Activated CD8-positive, alpha-beta memory T cell treated with anti-CD3 and anti-CD28 coated beads, Interleukin-2, amount 10 ng/mL, durations not matched to agents 7 days and 5 days (primary cell): ENCODE measurements at places on chromosomes 5 and 9. TPM values are rescaled to one million over a fixed set of nuclear protein-coding genes. Genes with fewer than 3 reads are reported as not detected.

DNA sequence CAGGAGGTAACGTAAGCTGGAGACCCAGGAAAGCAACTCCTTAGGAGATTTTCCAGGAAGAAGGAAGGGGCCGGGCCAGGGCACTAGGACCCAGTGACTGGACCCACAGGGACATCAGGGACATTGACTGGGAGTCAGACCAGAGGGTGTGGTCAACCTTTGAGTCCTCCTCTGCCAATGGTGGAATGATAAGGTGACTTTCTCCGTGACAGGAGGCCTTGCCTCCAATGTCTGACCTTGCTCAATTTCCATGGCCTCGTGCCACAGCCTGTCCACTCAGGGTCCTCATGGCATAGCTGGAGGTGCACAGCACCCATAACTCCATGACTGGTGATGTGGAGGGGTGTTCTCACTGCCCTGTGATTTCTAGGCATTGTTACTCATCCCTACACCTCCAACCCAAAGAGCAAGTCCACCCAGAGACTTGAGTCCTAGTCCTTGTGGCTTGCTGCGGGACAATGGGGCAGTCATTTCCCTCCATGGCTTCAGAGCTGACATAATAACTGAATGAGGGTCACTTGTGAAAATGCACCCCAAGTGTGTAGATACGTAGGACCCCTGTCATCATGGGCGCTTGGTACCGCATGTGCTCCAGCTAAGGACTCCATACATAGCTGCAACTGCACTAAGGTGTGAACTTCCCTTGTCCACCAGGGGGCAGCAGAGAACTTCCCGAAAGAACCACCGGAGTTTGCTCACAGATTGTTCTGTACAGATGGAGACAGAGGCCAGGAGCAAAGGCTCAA, 4.1 kb upstream of the AMBP start:
- H3K36me3 ChIP-seq, result no peaks in the 10 kb centered on the region
- peaks cover 3% of the 10 kb centered on the region for H3K27me3 ChIP-seq
- peak; percentile 86 for DNase-seq
- H3K27ac ChIP-seq, result no peak overlapping the region
- no peak overlapping the region for H3K4me3 ChIP-seq

Gene PAPPA
- not detected for total RNA-seq

Gene PCDHGB3
- 0.09 TPM for total RNA-seq

DNA sequence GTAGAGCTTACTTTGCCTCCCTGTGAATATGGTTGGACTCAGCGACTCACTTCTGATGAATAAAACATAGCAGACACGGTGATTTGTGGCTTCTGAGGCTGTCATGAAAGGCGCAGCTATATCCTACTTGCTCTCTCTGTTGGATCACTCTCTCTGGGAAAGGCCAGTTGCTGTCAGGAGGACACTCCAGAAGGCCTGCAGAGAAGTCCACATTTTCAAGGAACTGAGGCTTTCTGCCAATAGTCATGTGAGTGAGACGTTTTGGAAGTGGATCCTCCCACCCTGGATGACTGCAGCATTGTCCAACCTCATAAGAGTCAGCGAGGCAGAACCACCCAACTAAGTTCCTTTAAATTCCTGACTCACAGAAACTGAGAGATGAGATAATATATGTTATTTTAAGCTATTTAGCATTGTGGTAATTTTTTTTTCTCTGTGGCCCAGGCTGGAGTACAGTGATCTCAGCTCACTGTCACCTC, 156.0 kb upstream of the MAST4 start:
- H3K4me1 ChIP-seq, result peaks cover 3% of the 10 kb centered on the region
- H3K27me3 ChIP-seq, result peaks cover 3% of the 10 kb centered on the region
- H3K36me3 ChIP-seq, result no peaks in the 10 kb centered on the region
- no peak for DNase-seq
- H3K27ac ChIP-seq, result no peak overlapping the region
- no peak overlapping the region for H3K4me3 ChIP-seq

Gene MZB1
- total RNA-seq, result 61.1 TPM

GRCh38 chr9:101582553-101582952, 12.2 kb downstream of the PPP3R2 start:
- H3K27ac ChIP-seq, result no peak overlapping the region
- peaks cover 2% of the 10 kb centered on the region for H3K27me3 ChIP-seq
- DNase-seq, result no peak
- H3K4me3 ChIP-seq, result no peak overlapping the region

Gene GABRB2
- total RNA-seq, result not detected

DNA sequence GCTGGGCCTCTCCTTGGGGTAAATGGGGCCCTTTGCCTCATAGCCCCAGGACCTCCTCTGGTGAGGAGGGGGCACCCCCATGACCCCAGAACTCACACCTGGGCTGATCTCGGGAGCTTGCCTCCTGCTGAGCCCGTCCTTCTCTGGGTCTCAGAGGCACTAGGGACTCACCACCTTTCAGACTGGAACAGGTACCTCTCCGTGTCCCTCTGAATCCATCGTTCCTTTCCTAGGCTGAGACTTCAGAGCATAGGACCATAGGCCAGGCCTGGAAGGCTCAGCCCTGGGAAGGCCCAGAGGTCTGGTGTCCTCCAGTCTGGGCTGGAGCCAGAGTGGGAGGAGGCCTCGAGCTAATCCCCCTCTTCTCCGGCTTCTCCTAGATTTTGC, 97.9 kb downstream of the CACNA1B start:
- H3K27ac ChIP-seq, result no peak overlapping the region
- no peak for DNase-seq
- H3K36me3 ChIP-seq, result no peaks in the 10 kb centered on the region

Gene DMRTA1
- not detected for total RNA-seq

DNA sequence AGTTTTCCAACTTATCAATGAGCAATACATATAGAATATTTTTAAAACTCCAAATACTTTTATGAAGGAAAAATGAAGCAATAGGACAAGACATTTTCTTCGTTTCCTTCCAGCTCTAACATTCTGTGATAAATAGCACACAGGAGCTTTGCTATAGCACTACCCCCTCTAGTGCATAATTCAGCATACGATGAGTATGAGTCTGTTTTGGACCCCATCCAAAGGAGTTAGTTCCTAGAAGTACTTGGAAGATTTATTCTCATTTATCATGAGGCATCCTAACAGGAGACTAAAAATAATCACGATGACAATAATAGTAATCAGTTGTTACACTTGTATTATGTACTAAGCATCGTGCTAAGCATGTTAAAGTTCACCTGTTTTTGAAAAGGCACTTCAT, 1061.3 kb upstream of the DMAC1 start:
- H3K4me1 ChIP-seq, result peaks cover 2% of the 10 kb centered on the region
- peaks cover 39% of the 10 kb centered on the region for H3K27me3 ChIP-seq
- DNase-seq, result no peak
- H3K36me3 ChIP-seq, result no peaks in the 10 kb centered on the region

- H3K4me1 ChIP-seq, result no peaks in the 10 kb centered on the region
- H3K27ac ChIP-seq, result no peak overlapping the region
- no peaks in the 10 kb centered on the region for H3K36me3 ChIP-seq
- H3K27me3 ChIP-seq, result peaks cover 31% of the 10 kb centered on the region
- no peak overlapping the region for H3K4me3 ChIP-seq
Observed at GRCh38 chr5:107680799-107681198, 10.1 kb upstream of the EFNA5 start.

Gene IL33
- total RNA-seq, result not detected

GRCh38 chr5:62197697-62198096, 108.3 kb upstream of the KIF2A start:
- no peaks in the 10 kb centered on the region for H3K27me3 ChIP-seq
- H3K27ac ChIP-seq, result no peak overlapping the region
- peaks cover 19% of the 10 kb centered on the region for H3K4me1 ChIP-seq
- H3K4me3 ChIP-seq, result no peak overlapping the region
- no peak for DNase-seq

GRCh38 chr9:69188975-69189374, 14.9 kb downstream of the TJP2 start:
- H3K4me3 ChIP-seq, result no peak overlapping the region
- H3K27me3 ChIP-seq, result no peaks in the 10 kb centered on the region
- peaks cover 2% of the 10 kb centered on the region for H3K36me3 ChIP-seq
- peaks cover 20% of the 10 kb centered on the region for H3K4me1 ChIP-seq

- H3K27ac ChIP-seq, result no peak overlapping the region
- peaks cover 3% of the 10 kb centered on the region for H3K4me1 ChIP-seq
- no peak overlapping the region for H3K4me3 ChIP-seq
- no peaks in the 10 kb centered on the region for H3K27me3 ChIP-seq
- peaks cover 48% of the 10 kb centered on the region for H3K36me3 ChIP-seq
- DNase-seq, result no peak
Observed at GRCh38 chr5:143297756-143298155, 105.7 kb downstream of the NR3C1 start.

DNA sequence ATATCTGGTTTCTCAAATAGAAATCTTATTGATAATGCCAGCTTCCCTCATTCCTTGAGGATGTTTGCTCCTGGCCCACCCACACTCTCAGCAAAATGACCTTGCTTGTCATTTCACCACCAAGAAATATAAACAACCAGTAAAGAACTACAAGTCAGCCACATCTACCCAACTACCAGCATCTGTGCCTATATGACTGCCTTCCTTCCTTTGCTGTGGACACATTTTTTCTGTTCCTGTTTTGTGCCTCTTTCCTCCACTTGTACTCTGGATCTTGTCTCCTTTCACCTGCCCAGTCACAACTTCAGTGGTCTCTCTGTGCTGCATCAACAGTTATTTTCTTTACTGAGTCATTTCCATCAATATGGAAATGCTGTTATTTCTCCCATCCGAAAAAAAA, 20.3 kb downstream of the KIF2A start:
- DNase-seq, result no peak
- H3K4me1 ChIP-seq, result peaks cover 71% of the 10 kb centered on the region
- H3K36me3 ChIP-seq, result peaks cover 45% of the 10 kb centered on the region
- no peaks in the 10 kb centered on the region for H3K27me3 ChIP-seq
- peak overlapping the region; percentile 62 for H3K27ac ChIP-seq
- no peak overlapping the region for H3K4me3 ChIP-seq

DNA sequence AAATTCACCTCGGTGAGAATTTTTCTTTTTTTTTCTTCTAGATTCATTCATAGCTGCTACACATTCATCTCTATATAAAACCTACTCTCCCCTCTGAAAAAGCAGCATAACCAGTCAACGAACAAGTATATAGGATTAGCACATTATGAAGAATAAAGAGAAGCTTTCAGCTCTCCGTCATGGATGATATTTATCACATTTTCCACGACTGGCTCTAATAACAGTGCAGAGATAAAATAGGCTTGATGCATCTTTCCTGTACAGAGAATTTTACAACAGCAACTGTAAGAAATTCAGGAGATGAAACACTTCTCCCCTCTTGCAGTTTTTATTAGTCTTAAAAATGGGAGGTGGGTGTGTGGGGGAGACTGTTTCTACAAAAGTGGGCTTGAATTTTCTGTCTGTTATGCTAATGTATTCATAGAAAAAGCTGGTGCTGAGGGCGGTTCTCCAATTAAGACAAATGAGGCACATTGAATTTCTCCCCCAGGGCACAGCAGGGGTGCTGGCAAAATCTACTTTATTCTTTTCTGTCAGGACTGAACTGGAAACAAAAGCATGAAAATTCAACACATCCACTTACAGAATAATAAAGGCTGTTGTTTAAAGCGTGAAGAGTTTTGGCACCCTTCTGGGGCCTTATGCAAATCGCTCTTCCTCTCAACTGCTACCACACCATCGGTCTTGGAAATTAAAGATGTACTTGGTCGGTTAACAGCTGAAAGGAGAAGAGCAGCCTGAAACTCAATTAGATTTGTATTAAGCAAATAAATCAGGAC, 233.9 kb upstream of the ZNF608 start:
- H3K27me3 ChIP-seq, result no peaks in the 10 kb centered on the region
- no peak overlapping the region for H3K4me3 ChIP-seq
- DNase-seq, result no peak
- H3K4me1 ChIP-seq, result no peaks in the 10 kb centered on the region
- no peak overlapping the region for H3K27ac ChIP-seq

GRCh38 chr5:178667101-178667500, 40.3 kb upstream of the CLK4 start:
- H3K4me1 ChIP-seq, result no peaks in the 10 kb centered on the region
- no peak for DNase-seq
- H3K36me3 ChIP-seq, result no peaks in the 10 kb centered on the region
- H3K4me3 ChIP-seq, result no peak overlapping the region

DNA sequence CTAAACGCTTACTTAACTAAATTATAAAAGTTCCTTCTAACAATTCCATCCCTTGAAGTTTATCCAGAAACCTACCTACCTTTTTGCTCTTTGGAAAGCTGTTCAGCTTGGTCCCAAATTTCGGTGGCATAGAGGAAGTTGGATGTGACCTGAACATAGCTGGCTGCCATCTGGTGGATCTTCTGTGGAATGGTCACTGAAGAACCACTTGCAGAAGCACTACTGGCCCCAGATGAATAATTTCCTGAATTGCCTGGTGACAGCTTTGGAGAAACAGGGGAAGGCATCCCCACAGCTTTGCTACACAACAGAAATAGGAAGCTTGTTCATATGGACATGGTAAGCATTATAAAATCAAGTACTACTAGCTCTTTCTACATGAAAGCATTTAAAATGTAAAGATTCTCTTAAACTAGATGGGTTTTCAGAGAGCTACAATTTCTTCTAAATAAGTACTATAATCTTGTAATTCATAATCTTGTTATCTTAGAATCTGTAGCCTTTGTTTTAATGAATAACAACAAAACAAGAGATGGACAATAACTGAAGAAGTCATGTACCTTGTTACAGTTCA, 9.9 kb downstream of the LEAP2 start:
- no peaks in the 10 kb centered on the region for H3K27me3 ChIP-seq
- no peak for DNase-seq
- H3K4me3 ChIP-seq, result no peak overlapping the region
- H3K27ac ChIP-seq, result peak overlapping the region; percentile 18

Gene CXCL14
- total RNA-seq, result not detected

Gene JAKMIP2
- total RNA-seq, result 5.2 TPM

GRCh38 chr5:13910201-13910600, 34.3 kb downstream of the DNAH5 start:
- H3K36me3 ChIP-seq, result no peaks in the 10 kb centered on the region
- H3K27me3 ChIP-seq, result no peaks in the 10 kb centered on the region
- no peak for DNase-seq
- no peak overlapping the region for H3K4me3 ChIP-seq

- no peak overlapping the region for H3K27ac ChIP-seq
- no peak overlapping the region for H3K4me3 ChIP-seq
- DNase-seq, result no peak
- no peaks in the 10 kb centered on the region for H3K36me3 ChIP-seq
- no peaks in the 10 kb centered on the region for H3K27me3 ChIP-seq
Observed at GRCh38 chr9:112831281-112831851, 59.3 kb downstream of the SLC46A2 start.

Gene UBE2QL1
- total RNA-seq, result not detected

DNA sequence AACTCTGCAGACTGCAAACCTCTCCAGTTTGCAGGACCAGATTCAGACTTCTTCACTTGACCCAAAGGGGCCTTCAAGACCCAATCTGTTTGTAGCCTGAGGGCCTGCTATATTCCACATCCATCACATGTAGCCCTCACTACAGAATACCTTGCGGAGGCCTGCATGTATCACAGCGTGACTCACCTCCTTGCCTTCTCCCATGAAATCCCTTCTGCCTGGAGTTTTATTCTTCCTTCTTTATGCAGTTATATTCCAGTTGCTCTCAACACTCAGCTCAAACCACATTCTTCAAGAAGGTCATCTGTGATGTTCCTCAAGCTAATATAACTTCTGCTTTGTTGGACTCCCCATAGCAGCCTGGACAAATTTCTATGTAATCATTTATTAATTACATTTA, 198.5 kb upstream of the PTGER4 start:
- no peak overlapping the region for H3K27ac ChIP-seq
- no peaks in the 10 kb centered on the region for H3K27me3 ChIP-seq
- no peak overlapping the region for H3K4me3 ChIP-seq
- peaks cover 45% of the 10 kb centered on the region for H3K4me1 ChIP-seq

Gene TSSK1B
- total RNA-seq, result not detected

GRCh38 chr9:98295824-98296223, 40.4 kb upstream of the TBC1D2 start:
- no peak overlapping the region for H3K27ac ChIP-seq
- no peak overlapping the region for H3K4me3 ChIP-seq
- DNase-seq, result no peak
- no peaks in the 10 kb centered on the region for H3K4me1 ChIP-seq
- peaks cover 35% of the 10 kb centered on the region for H3K27me3 ChIP-seq
- H3K36me3 ChIP-seq, result no peaks in the 10 kb centered on the region

Gene S1PR3
- total RNA-seq, result 0.05 TPM

Gene GDNF
- total RNA-seq, result not detected

Gene SLC4A9
- 0.35 TPM for total RNA-seq
